ENCODE measurements at places on chromosomes 6 and 20.
A peak's percentile ranks its signal among the peaks of the same experiment; 100 is the strongest.

- DNase-seq: no peak
Observed at GRCh38 chr20:33277471-33278441, 5.3 kb upstream of the BPIFB1 start.

- DNase-seq: no peak
Observed at GRCh38 chr20:37468886-37469285, 52.2 kb upstream of the NNAT start.

GRCh38 chr6:167481307-167481926 lies 156.5 kb downstream of the TTLL2 start:
- DNase-seq: no peak

DNA sequence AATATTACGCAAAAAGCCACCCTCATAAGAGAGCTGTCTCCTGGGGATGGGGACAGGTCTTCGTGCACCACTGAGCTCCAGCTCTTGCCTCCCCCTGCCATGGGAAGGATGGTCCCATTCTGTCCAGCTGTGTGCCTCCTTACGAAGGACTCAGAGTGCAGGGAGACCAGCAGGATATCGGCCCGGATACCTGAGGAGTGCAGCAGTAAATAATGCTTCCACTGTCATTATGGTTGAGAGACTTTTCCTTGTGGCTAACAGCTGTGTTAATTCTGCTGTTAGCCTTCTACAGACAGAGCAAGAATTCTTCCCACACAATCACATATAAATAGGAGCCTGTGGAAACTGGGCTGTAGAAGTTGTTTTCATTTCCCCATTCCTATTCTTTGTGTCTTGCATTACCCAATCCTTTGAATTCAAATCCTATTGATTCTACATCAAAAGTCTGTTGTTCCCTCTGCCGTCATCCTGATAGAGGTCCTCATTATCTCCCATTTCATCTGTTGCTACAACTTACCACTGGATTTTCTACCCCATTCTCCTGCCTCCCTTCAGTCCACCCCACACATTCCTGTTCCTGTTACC lies 364.6 kb upstream of the SOX4 start:
- DNase-seq: no peak

DNA sequence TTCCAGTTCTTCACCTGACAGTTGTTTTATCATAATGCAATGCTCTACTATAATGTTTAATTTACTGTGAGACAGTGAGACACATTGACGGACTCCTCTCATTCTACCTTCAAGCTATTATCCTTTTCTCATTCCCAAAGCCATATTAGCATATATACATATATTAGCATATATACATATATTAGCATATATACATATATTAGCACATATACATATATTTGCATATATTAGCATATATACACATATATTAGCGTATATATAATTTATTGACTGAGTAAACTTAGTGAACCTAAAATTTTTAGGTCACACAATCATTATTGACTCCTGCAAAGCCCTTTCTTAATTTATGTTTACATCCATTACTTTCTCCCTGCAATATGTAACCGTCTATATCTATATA lies 555.0 kb upstream of the ADGRB3 start:
- no peak for DNase-seq

- no peak for DNase-seq
Observed at GRCh38 chr20:4978050-4978918, 23.0 kb downstream of the SLC23A2 start.

DNA sequence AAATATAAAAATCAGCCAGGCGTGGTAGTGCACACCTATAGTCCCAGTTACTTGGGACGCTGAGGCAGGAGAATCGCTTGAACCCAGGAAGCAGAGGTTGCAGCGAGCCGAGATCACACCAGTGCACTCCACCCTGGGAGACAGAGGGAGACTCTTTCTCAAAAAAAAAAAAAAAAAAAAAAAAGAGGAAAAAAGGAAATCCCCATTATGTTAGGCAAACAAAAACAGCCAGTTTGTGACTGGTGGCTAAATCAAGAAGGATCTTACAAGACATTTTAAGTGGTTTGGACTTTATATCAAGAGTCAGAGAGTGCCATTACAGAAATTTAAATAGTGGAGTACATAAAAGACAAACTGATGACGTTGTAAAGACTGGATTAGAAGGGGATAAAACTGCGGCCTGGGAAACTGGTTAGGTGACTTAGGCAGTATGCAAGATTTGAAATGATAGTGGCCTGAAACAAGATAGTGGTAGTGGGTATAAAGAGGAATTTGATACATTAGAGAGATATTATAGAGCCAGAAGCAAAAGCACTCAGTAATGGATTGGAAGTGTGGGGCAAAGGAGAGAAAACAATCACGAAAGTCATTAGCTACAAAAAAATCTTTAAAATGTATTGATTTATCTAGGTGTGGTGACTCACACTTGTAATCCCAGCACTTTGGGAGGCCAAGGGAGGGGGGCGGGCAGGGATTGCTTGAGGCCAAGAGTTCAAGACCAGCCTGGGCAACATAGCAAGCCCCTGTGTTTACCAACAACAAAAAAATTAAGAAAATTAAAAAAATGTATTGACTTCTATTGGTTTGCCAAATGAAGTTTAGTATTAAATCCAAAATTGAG lies 1.7 kb upstream of the MYO6 start:
- no peak for DNase-seq

DNA sequence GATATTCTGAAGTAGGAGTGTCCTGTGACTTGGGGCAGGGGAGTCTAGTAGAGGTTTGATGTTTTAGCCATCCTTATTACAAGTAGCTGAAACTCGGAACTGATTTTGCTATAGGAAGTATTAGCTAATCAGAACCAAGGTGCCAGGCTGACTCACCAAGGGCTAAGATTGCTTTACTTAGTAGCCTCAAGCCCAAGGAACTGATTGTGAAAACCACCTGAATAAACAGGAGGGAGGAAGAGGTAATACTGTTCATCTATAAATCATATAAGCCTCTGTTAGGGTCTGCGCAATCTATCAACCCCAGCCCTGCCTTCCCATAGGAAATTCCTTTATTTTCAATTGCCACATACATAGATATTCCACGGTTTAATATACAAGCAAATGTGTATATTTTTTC lies 54.4 kb downstream of the GNAS start:
- peak; percentile 26 for DNase-seq

Measured in NCI-H226 (cell line).